ENCODE measurements at places on chromosomes 6 and 20.

- DNase-seq = no peak
These were observed 60.8 kb downstream of the FAXC start for GRCh38 chr6:99288668-99289067.

GRCh38 chr20:58567437-58567836, 52.2 kb upstream of the APCDD1L start:
- no peak for DNase-seq

- no peak for DNase-seq
These were observed 23.6 kb downstream of the SLC35F1 start for GRCh38 chr6:117930645-117931044.

GRCh38 chr6:106685833-106686232, 56.5 kb downstream of the QRSL1 start:
- DNase-seq = no peak

GRCh38 chr20:53850319-53850718, 220.1 kb downstream of the BCAS1 start:
- DNase-seq = no peak

GRCh38 chr6:85245004-85245403, 204.9 kb upstream of the NT5E start:
- no peak for DNase-seq

DNA sequence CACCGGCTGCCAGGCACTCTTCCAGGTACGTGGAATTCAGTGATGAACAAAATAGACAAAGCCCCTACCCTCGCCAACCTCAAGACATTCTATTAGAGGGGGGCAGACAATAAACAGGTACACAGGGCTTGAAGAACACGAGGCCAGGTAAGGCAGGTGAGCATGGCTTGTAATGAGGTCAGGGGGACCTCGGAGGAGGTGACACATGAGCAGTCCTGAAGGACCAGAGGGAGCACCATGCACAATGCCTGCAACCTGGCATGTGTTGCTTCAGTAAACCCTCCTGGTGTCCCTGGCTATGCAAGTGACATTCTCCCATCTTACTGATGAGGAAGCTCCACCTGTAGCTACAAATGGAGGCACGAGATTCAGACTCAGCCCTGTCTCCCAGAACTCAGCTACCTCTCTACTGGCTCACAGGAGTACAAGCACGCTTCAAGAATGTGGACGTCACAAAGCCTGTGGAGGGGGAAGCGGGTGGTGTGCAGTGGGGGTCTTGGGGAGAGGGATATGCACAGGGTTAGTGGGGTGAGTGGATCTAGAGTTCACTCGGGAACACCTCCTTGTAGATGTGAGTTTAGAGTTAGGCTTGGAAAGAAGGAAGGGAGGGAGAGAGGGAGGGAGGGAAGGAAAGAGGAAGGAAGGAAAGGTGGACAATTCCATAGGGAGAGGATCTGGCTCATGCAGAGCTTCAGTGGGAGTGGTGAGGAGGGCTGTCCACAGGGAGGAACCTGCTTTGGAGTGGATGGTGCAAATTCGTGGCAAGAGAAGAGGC, 7.6 kb upstream of the MAPK13 start:
- DNase-seq = no peak

GRCh38 chr6:130138116-130138908, 84.4 kb downstream of the SAMD3 start:
- DNase-seq = no peak

DNA sequence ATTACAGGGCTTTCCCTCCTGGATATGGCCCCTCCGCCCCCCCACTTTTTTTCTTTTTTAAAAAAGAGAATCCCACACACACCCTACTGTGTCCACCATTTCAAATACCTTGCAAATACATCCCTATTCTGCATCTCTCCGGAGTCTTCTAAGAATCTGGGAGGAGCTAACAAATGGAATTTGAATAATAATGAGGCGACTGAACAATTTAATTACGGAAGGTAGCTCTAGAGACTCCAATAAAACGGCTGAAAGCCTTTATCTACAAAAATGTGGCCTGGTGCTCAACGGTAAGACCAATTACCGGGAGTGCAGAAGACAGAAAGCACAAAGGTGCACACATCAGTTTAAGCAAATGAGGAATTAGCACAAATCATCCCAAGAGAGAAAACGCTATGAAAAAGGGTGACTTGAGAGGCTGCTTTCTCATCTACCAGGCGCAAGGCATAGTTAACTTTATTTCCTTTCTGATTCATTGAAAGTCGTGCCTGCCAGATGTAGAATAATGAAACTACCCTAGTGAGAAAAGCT, 1.8 kb downstream of the RRAGD start:
- no peak for DNase-seq

DNA sequence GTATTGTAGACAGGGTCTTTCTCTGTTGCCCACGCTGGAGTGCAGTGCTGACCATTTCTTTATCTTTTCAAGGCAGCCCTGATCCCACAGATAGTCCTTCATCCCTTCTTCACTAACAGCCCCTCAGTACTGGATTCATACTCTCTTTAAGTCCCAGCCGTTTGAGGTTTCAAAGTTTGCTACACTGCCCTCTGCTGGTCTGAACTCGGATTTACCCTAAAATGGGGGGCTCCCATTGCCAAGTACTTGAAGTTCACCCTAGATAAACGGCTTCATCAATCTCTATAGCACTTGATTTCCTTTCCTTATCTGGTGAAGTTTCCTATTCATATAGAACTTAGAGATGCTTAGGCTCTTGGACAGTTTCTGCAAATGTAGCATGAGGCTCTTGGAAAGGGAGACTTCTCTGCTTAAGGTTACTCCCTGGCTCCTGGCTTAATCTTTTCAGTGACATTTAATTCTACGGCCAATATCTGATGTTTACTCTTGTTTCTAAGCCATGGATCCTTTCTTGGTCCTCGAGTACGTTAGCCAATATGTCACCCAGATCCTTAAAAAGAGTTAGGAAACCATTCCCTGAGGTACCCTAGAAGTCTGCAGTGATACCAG, 21.4 kb upstream of the PREP start:
- DNase-seq = peak; percentile 86

GRCh38 chr20:63138855-63139341, 77.0 kb downstream of the YTHDF1 start:
- no peak for DNase-seq

DNA sequence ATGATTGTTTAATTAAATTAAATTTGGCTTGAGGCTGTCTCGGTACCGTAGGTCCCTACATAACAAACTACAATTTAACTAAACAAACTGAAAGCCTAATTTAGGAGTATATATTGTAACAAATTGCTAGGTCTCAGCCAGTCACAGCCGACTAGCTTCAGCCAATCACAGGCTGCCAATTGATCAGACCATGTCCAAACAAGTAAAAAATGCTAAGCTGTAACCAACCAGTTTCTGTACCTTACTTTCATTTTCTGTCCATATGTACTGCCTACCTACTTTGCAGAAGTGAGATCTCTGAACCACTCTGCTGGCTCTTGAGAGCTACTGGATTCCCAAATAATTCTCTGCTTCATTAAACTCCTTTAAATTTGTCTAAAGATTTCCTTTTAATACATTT, 648.0 kb upstream of the GJE1 start:
- no peak for DNase-seq

DNA sequence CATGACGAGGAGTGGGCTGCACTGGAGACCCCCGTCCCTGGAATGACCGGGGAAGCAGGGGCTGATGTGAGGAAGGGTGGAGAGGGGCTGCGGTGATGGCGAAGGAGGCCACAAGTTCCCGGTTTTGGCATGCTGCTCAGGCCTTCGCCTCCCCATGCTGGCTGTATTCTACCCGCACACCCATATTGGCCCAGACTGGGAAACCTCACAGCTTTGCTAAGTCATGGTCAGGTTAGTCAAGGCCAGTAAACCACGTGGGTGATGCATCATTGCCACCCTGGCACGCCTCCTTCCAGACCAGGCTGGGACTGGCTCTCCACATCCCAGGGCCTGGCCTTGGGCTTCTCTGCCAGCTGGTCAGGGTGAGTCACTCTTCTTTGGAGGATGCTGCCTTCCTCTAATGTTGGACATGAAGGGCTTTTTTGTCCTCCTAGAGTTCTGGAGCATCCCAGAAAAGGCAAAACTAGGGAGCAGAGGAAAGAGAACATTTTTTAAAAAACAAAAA, 53.8 kb downstream of the PCNA start:
- DNase-seq = peak; percentile 87

DNA sequence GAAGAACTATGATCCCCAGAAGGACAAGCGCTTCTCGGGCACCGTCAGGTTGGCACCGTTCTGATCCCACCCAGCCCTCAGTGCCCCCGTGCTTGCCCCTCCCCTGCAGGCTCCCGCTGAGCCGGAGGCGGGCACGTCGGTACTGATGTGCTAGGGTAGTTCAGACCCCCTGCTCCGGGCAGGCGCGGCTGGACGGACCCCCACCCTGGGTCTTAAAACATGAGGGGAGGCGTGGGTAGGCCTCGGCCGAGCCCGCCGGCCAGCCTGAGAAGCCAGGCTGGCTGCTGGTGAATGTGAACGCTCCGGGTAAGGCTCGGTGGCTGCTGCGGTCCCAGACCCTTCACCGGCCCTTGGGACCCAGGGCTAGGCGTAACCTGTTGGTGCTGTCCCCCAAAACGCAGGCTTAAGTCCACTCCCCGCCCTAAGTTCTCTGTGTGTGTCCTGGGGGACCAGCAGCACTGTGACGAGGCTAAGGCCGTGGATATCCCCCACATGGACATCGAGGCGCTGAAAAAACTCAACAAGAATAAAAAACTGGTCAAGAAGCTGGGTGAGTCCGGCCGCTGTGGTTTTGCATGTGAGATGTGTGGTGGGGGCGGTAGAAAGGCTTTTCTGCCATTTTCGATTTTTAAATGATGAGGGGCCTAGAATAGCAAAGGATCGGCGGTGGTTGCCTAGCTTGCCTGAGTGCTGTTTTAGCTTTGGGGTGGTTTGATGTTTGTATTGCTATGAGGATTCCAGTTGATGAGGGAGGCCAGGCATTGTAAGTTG, 964 bp downstream of the RPL10A start:
- no peak for DNase-seq

DNA sequence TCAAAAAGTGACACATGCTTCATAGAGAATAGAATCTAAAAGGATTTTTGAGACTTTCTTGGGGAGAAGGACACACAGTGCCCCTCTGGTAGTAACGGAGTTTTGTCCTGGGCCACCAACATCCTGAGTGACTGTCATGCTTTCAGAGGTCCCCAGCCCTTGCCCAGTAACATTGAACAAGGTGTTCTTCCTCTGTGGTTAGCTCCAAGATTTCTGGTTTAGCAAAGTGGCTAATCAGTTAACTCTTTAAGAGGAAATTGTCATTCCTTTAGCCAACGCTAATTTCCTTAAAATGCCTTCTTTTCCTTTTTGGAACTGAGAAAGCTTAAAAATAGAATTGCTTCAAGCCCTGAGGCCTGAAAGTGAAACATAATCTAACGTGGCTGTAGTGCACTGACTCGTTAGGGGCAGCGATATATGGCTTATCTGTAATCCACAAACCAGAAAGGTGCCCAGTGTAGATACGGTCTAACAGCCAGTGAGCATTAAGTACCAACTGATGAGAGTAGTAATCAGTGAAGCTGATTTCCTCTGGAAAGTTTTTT, 7.8 kb downstream of the E2F3 start:
- DNase-seq = peak; percentile 43

DNA sequence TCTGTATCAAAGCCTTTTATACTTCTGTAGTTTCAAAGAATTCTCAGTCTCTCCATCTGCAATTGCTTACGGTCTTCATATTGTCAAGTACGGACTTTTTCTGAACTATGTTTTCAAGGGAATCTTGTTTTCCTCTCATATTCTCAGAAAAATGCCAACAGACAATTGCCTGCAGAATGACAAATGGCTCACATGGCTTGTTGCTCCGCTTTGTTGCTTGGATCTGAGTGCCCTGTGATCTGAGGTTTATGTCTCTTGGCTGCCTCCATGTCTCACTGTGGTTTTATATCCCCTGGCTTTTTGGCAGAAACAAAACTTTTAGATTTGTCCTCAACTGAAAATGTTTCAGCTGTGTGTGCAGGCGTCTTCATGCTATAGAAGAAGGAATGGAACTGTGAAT, 285.4 kb upstream of the CHD6 start:
- no peak for DNase-seq

DNA sequence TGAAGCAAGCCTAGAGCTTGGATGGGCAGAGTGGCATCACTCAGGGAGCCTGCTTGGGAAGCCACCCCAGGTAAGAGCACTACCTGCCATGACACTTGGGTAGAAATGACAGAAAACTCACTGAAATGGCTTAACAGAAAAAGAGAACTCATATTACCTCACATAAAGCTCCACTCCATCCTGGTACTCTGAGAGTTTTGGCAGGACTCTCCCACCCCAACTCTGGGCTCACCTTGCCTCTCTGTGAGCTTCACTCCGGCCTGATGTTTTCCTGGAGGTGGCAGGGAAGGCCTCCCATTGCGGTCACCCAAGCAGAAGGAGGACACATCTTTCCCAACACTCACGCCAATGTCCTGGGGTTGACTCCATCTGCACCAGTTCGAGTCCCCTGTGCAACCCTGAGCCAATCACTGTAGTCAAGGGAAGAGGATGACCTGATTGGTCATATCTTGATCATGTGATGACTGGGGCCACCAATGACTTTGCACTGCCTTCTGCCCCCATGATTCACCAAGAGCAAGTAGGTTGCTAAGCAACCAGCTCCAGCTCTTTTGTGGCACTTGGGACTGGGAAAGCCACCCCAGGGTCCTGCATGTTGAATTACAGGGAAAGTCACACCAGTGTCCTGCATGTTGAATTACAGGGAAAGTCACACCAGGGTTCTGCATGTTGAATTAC, 446.1 kb upstream of the SULF2 start:
- DNase-seq = no peak

DNA sequence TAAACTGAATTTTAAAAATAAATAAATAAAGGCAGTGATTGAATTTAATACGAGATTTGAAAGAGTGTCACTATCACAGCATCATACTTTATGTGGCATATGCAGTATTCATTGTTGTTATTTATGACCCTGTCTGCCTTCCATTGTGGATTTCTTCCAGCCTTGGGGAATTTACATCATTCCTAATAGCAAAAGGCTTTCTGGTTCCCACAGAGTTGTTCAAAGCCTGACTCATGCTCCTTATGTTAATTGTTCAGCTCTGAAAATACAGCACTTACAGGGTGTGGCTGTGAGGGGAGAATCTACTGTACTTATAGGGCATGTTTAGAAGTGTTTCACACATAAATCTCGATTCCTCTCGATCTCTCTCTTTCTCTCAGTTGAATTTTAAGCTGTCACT, 54.4 kb downstream of the JAG1 start:
- peak; percentile 83 for DNase-seq

- peak; percentile 26 for DNase-seq
These were observed 26.9 kb downstream of the LYRM2 start for GRCh38 chr6:89611666-89612065.

DNA sequence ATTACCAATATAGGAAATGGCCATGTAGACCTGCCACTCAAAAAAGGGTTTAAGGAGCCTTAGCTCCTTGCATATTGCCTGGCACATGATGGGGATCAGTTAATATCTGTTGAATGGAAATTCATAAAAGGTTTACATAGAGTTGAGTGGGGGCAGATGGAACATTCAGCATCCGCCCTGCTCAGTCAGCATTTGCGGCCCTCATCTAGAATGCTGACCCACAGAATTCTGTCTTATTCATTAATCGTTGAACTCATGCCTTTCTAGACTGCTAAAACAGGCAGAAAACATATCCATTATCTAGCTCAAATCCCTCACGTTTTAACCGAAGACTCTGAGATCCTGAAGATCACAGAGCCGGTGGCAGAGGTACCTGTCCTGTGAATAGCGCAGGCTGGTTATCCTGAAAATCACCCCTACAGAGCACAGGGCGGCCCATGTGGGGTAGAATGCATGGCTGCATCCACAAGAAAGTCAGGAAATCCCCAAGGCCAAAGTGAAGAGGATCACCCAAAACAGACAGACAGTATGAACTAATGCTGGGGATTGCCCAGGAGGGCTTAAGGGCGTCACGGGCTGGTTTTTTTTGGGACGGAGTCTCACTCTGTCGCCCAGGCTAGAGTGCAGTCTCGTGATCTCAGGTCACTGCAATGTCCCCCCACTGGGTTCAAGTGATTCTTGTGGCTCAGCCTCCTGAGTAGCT, 59.9 kb downstream of the CNBD2 start:
- DNase-seq = no peak

All from dermis blood vessel endothelial cell (primary cell).